ENCODE measurements at places on chromosomes 6 and 20.

- peak; percentile 47 for DNase-seq
- H3K4me3 ChIP-seq: no peak overlapping the region
- H3K27me3 ChIP-seq: no peaks in the 10 kb centered on the region
- peak overlapping the region; percentile 99 for H3K27ac ChIP-seq
These were observed 9.8 kb downstream of the SDC4 start for GRCh38 chr20:45338121-45339030.

- H3K4me1 ChIP-seq: no peaks in the 10 kb centered on the region
- no peaks in the 10 kb centered on the region for H3K27me3 ChIP-seq
- no peak overlapping the region for H3K27ac ChIP-seq
- no peak for DNase-seq
- no peak overlapping the region for H3K4me3 ChIP-seq
These were observed 22.4 kb upstream of the MYMX start for GRCh38 chr6:44194326-44194725.

- H3K36me3 ChIP-seq: peaks cover 5% of the 10 kb centered on the region
- H3K27me3 ChIP-seq: no peaks in the 10 kb centered on the region
- no peak for DNase-seq
- H3K27ac ChIP-seq: no peak overlapping the region
These were observed 400.6 kb downstream of the SYNE1 start for GRCh38 chr6:152236370-152237097.

DNA sequence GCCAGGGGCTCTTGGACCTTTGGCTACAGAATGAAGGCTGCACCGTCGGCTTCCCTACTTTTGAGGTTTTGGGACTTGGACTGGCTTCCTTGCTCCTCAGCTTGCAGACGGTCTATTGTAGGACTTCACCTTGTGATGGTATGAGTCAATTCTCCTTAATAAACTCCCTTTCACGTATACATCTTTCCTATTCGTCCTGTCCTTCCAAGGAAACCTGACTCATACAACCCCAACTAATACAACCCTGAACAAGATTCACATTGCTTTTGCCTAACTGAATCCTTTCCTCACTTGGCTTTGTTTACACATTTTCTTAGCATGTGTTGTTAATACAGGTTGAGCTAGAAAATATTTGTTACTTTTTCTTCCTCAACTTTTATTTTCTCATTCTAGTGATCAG lies 21.9 kb downstream of the TBXT start:
- H3K36me3 ChIP-seq: no peaks in the 10 kb centered on the region
- no peak overlapping the region for H3K27ac ChIP-seq
- no peak for DNase-seq
- H3K4me3 ChIP-seq: no peak overlapping the region
- no peaks in the 10 kb centered on the region for H3K4me1 ChIP-seq
